ENCODE measurements at places on chromosomes 6 and 20.

DNA sequence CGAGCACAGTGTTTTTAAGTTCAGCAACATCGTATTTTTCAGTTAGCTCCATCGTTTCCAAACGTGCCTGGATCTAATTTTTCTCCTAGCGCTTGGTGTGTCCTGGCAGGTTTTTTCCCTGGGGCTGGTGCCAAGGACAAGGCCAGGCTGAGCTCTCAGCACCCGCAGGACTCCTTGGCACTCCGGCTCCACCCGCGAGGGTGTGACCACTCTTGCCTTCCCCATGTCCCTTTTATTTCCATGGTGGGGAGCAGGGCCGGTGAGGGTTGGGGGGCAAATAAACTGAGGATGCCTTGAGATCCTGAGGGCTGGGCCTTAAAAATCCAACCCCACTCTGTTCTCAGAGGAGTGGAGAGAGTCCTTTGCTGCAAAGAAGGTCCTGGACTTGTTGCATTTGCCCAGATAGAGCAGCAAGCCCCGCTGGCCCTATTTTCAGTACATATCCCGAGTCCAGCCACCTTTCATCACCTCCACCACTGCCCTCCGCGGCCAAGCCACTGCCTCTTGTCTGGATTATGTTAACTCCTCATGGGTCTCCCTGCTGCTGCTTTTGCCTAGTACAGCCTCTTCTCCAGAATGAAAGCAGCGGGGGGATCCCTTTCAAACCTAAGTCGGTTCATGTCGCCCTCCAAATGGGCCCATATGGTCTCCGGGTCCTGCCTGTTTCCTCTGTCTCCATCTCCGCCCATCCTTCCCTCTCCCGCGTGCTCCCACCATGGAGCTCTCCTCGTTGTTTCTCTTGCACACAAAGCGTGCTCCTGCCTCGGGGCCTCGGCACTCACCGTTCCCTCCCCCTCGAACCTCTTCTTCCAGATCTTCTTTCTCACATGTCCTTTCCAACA, 4.5 kb upstream of the RAB44 start:
- DNase-seq = no peak

- no peak for DNase-seq
Measured at GRCh38 chr20:58776109-58776508, 74.6 kb downstream of the GNAS-AS1 start.

- DNase-seq = no peak
Measured at GRCh38 chr6:53035549-53036213, 29.5 kb upstream of the FBXO9 start.

DNA sequence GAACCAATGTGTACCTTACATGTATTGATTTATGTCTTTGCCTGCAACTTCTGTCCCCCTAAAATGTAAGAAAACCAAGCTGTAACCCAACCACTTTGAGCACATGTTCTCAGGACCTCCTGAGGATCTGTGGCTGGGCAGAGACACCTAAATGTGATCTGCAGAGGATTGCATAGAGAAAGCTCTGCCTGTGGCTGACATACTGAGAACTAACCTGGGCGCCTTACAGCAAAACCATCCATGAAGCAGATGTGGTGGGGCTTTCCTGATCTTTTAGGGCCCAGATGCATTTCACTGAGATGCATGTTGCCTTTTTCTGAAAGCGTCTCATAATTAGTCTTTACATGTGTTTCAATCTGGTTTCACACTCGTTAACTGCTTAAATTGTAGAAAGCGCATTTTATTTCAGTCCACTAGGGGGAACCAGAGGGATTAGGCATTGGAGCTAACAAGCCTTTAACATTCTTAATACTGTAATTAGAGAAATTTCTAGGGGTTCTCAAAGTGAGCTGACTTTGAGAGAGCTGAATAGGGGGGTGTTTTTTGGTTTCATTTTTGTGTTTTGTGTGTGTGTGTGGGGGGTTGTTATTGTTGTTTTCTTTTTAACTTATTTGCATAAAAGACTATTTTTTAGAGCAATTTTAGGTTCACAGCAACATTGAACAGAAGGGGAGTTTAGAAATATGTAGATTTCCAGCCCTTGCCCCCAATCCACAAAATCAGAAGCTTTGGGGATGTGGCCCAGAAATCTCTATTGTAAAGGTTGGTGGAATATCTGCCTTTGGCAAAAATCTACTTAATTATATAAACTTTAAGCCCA, 50.9 kb upstream of the FAM184A start:
- peak; percentile 68 for DNase-seq

DNA sequence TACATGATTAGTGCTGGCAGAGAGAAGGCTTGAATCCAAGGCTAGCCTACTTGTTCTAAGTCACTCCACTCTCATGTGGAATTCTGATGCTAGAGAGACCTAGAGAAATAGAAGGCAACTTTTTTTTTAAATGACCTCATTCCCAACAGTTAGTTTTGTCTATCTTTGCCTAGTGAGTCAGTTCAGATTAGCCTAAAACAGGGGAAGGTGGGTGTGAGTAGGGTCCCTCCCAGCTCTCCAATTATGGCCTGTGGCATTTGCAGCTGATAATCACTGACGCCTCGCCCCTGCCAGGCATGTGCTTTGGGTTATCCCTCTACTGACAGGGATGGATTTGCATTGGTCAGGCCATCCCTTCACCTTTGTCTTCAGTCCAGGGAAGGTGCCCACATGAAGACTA, 13.6 kb downstream of the TXLNB start:
- DNase-seq = no peak

- peak; percentile 74 for DNase-seq
Measured at GRCh38 chr6:42075159-42075838, 25.0 kb downstream of the TAF8 start.

- no peak for DNase-seq
Measured at GRCh38 chr6:32379545-32379944, 7.8 kb upstream of the TSBP1 start.

- no peak for DNase-seq
Measured at GRCh38 chr6:94026575-94026974, 607.2 kb upstream of the EPHA7 start.

GRCh38 chr6:43124481-43124880, 46.6 kb upstream of the SRF start:
- no peak for DNase-seq

DNA sequence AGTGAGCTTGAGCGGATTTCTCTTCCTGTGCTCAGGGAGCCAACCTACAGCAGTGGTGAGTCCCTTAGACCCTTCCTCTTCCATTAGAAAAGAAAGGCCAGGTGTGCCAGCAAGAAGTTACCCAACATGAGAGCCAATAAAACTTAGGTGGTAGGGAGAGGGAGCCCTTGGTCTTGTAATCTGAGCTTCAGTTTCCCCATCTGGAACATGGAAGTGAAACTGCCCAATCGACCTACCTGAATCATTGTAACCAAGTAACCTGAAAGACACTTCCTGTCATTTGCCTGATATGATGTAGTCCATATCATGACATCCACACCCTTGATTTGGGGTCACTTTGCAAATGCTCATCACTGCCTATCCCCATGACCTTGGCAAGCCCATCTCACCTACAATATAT, 66.4 kb downstream of the MDGA1 start:
- DNase-seq = no peak

DNA sequence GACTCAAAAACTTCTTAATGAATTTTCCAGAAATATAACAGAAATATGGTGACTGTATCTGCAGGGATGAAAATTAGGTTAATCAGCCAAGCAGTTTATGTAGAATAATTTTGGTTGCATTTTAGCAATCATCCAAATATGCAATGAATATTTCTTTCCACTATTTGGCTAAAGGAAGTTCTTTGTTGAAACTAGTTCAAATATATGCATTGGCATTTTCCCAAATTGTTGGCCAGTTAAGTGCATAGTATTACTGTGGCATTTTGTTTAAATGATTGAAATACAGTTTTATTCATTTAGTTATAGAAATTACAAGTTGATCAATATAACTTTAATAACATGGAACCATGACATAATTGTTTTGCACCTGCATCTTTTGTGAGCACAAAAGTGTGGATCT, 115.5 kb downstream of the DOK5 start:
- no peak for DNase-seq

GRCh38 chr6:141467041-141467440, 665.7 kb upstream of the GJE1 start:
- no peak for DNase-seq

DNA sequence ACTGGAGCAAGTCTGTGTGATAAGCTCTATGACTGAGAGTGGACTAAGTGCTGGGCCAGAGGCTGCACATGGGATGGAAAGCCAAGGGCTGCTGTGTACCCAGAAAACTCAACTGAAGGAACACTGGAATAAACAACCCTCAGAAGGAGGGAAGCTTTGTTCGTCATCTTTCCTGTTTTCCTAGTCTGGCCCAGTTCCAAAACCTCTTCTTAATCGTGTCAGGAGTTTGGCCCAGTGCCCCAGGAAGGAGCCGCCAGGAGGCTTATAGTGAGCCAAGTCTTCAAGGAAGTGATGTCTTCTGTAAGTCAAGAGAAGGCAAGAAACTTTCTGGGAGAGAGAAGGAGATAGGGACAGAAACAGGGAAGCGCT, 23.3 kb upstream of the TOP1 start:
- no peak for DNase-seq

DNA sequence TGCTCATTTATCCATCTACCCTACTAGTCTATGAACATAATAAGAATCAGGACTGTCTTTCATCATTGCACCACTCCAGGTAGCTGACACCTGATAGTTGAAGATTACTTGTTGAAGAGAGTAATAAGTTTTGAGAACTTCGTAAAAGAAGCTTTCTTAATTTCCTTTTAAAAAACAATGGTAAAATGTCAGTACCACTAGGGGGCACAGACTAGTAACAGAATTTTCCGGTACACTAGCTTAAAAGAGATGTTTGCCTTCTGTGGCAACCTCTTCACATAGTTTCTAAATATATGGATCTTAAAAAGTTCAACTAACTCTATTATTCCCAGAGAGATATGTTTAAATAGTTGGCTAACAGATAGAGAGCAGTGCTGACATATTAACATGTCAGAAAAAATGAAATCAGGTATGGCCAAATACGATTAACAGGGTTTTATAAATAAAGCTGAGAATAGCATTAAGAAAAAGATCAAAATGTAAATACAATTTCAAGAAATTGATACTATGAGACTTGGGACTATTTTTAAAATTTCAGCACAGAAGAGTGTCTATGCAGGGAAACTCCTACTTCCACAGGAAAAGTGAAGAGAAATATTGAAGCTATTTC, 5.4 kb upstream of the KCNQ5 start:
- DNase-seq = peak; percentile 44

GRCh38 chr20:48006036-48006833, 221.0 kb upstream of the SULF2 start:
- no peak for DNase-seq

- DNase-seq = no peak
Measured at GRCh38 chr20:2463616-2464365, 6.8 kb downstream of the SNRPB start.

DNA sequence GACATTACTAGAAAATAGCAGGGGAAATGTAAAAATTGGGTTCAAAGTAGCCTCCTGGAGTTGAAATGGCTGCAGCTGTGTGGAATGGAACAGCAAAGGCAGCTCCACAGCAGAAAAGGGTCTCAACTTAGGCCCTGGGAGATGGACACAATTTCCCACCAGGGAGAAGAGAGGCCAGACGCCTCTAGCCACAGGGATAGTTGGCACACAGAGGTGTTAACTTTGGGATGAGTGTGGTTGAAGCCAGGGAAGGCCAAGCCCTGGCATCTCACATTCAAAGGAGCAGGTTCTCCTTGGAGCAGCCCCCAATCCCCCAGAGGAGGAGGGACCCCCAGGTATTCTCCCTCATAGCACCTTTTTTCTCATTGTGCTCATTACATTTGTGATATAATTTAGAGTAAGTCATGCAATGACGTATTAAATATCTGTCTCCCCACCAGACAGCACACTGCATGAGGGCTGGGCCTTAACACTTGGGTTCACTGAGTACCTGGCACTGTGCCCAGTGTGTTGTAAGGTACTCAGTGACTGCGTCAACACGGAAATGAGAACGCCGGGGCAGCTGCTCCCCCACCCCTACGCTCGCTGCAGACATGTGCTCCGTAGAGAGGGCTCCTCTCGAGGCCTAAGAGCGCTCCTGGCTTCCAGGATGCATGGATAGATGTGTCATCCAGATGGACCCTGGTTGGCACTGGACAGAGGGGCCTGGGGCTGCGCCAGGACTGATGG, 76.0 kb upstream of the CD93 start:
- DNase-seq = no peak

DNA sequence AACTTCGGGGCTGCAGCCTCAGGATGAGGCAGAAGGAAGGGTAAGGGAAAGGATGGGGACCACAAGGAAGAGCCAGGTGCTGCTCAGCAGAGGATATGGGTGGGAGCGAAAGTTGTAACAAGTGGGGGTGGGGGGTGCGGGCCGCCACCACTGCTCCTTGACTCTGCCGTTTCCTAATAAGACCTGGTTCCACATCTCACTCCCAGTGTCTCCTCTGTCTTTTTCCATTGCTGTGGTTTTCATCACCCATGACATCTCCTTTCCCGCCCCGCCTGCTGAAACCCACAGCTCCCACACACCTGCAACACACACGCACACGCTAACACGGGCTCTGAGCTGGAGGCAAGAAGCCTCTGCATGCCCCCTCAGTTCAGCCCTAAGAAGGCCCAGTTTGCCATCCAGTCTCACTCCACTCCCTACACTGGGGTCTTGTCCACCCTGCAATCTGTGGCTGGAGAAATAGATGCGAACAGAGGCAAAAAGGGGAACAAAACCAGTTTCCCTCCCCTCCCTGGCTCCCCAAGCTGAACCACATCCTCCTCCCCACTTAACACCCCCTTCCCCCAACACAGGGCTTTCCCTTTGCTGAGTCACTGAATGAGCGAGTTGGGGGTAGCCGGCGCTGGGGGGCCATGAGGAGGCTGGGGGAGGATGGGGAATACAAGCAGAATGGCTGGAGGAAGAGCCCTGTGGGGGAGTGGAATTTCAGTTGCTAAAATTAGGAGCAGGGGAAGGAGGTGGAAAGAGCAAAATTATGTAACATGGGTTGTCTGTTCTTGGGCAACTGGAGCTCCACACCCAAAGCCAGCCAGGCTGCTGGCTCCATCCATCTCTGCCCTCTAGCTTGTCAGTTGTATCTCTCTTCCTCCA, 11.5 kb downstream of the NFKBIL1 start:
- no peak for DNase-seq

DNA sequence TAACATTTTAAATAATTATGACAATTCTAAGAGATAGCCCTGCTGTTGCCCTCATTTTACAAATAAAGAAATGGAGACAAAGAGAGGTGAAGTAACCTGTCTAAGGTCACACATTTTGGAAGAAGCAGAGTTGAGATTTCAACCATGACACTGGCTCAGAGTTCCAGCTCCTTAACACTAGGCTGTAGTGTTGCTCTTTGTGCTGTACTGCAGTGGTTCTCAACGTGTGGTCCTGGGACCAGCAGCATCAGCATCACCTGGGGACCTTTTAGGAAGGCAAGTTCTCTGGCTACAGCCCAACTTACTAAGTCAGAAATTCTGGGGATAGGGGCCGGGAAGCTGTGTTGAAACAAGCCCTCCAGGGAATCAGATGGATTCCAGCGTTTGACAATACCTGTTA, 62.4 kb upstream of the FERMT1 start:
- peak; percentile 32 for DNase-seq

Data from neural progenitor cell (in vitro differentiated cells).